Pulmonary artery endothelial cell (primary cell): ENCODE measurements at places on chromosomes 6 and 20. TPM values are rescaled to one million over a fixed set of nuclear protein-coding genes. Genes with fewer than 3 reads are reported as not detected.

UBE2J1 gene
- total RNA-seq, result 65.0 and 66.7 TPM in 2 replicates

SEMG1 gene
- not detected in 2 replicates for total RNA-seq

MRPL14 gene
- total RNA-seq, result 60.5 and 70.8 TPM in 2 replicates

IPCEF1 gene
- total RNA-seq, result under 0.01 and 0.11 TPM in 2 replicates

PREX1 gene
- 105 and 115 TPM in 2 replicates for total RNA-seq

THBD gene
- 104 and 139 TPM in 2 replicates for total RNA-seq

CALHM6 gene
- 0.32 and 0.40 TPM in 2 replicates for total RNA-seq

NHSL1 gene
- total RNA-seq, result 15.4 and 28.7 TPM in 2 replicates

ZC2HC1B gene
- total RNA-seq, result not detected in 2 replicates

SOBP gene
- total RNA-seq, result 2.6 and 2.8 TPM in 2 replicates

WFDC5 gene
- not detected in 2 replicates for total RNA-seq
